ENCODE measurements at places on chromosomes 2 and 18.

DNA sequence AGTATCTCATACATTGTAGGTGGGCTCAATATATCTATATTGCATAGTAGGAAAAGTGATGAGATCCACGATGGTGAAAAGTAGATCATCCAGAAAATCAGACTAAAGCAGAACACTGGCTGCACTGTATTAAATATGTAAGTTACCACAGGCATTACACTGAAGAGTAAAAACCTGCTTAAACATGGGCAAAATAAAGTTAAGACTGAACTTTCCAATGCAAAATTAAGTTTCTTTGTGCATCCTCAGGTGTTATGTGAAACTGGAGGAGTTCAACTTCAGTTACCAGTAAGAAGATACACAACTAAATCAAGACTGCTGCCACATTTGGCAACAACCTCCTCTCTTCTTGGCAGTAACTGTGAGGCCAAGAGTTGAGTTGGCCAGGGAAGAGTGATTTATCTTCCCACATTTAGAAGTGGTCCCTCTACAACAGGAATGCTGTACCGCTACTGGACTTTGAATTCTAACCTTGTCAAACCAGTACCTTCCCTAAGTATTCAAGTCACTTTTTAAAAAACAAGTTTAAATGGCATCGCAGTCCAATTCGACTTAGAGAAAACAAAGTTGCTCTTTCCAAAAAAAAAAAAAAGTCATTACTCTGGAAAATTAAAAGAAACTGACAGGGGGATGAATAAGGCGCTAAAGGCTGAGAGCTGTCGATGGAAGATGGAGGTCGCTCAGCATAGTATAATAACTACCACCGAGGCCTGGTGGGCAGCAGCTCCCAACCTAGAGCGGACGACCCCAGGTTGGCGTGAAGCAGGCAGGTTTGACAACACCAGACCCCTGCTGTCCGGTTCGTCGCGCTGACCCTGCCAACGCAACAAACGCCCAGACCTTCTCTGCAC lies 1.1 kb downstream of the MAP4K3 start:
- peak; percentile 5 for DNase-seq

- no peak for DNase-seq
Measured at GRCh38 chr2:160581035-160581434, 87.4 kb upstream of the RBMS1 start.

- peak; percentile 7 for DNase-seq
Measured at GRCh38 chr2:103464831-103465230, 703.0 kb downstream of the TMEM182 start.

DNA sequence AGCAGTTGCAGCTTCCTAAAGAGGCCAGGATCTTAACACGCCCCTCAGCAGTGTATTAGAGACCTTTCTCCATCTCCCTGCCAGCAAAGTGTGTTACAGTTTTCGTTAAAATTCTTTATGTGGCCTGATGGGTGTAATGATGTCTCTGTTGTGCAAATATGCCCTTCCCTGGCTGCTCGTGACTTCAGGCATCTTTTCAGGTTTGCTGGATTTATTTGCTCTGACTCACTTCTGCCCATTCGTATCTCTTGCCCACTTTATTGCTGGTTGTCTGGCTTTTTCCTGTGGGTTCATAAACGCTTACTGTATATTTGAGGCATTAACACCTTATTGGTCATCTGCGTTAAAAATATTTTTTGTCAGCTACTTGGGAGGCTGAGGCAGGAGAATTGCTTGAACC lies 134.5 kb downstream of the ASB1 start:
- no peak for DNase-seq

DNA sequence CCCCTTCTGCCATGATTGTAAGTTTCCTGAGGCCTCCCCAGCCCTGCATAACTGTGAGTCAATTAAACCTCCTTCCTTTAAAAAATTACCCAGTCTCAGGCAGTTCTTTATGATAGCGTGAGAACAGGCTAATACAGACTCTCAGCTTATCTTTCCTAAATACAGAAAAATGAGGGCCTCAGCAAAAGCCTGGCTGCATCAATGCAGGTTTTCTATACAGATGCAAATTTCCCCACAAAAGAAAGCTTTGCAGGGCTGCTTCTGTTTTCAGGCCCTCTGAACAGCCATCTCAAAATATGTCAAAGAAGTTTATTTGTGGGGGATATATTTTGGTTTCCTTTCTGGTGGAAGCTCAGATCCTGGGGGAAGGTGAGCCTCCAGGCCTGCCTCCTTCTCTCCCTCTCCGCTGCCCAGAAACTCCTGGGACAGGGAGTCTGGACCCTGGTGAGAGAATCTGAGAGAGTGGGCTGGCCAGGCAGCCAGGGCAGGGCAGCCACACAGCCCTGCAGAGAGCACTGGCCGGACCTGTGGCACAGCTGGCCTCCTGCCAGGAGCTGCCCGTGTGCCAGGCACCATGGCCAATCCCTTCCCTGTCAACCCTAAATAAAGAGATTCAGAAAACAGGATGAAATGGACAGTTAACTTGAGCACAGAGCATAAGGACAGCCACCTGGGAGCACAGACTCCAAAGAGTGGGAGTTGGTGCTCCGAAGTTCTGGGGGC lies 21.6 kb upstream of the AGXT start:
- DNase-seq = no peak

GRCh38 chr18:8303151-8303755 lies 306.0 kb upstream of the RAB12 start:
- no peak for DNase-seq

GRCh38 chr2:7915302-7916091 lies 766.4 kb upstream of the ID2 start:
- DNase-seq = no peak

- no peak for DNase-seq
Measured at GRCh38 chr18:47143899-47144485, 6.3 kb downstream of the HDHD2 start.

DNA sequence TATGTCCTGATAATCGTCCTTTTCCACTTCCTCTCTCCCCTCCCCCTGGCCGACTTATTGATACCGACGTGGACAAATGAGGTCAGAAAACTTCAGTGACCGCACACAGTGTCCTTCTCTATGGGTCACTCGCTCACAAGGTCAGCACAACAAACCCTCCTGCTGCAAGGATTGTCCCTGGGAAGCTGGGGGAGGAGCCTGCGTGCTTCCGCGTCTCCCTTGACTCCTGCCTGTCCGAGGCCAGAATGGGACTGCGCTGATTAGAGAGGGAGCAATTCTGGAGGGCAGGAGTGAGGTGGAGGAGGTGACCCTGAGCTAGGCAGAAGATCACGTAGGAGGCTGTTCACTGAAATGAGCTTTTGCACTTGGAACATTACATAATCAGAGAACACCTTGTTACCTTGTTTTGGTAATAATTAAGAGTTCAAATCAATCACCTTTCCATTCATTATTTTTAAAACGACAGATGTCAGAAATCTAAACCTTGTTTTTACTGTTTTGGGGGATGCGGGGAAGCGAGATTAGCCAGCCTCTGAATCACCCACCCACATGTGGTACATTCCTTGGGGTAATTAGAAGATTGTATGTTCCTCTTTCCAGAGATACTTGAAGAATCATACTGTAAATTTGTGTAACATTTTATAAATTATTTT lies 70.6 kb downstream of the CTAGE1 start:
- peak; percentile 76 for DNase-seq

DNA sequence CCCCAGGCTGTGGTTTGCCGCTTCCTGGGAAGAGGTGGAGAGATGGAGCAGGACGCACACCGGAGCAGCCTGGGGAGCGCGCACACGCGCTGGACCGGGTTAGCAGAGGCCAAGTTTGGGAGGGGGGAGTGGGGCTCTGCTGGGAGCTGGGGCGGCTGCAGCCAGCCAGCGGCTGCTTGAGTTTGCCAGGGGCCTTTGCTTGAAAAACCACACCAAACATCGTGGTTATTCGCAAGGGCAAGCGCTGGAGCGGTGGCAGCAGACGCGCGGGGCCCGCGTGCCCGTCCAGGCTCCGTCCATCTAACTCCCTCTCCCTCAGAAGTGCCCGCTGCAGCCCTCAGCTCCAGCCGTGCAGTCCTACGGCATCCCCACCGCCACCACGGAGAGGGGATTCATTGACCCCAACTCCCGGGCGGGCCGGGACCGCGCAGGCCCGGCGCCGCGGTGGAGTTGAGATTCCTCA lies 4.6 kb downstream of the PTGR3 start:
- no peak for DNase-seq

- DNase-seq = no peak
Measured at GRCh38 chr2:127226520-127227263, 6.6 kb upstream of the CYP27C1 start.

DNA sequence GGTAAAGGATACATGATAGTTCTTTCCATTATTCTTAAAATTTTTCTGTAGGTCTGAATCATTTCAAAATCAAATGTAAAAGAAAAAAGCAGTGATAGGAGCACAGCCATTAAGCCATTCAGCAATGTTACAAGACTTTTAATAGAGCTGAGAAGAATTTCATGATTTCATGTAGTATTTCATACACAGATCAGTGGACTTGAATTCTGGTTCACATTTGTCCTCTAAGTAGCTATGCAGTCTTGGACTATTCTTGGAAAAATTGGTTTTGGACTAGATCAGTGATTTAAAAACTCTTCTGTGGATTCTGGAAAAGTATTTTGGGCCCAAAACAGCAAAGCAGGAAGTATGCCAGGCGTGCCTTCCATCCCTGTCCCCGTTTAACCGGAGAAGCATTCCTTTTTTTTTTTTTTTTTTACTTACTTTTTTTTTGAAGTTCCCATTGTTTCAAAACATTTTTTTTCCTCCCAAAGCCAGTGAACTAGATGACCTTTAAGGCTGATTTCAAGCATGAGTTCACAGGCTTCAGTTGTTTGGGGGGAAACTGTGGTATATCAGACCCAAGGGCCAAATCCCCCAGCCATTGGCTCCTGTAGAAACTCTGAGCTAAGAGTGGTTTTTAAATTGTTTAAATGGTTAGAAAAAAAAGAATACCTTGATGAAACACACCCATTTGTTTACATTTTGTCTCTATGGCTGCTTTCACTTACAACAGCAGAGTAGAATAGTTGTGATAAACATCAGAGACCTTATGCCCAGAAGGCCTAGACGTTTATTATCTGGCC lies 17.5 kb upstream of the POLI start:
- DNase-seq = no peak

DNA sequence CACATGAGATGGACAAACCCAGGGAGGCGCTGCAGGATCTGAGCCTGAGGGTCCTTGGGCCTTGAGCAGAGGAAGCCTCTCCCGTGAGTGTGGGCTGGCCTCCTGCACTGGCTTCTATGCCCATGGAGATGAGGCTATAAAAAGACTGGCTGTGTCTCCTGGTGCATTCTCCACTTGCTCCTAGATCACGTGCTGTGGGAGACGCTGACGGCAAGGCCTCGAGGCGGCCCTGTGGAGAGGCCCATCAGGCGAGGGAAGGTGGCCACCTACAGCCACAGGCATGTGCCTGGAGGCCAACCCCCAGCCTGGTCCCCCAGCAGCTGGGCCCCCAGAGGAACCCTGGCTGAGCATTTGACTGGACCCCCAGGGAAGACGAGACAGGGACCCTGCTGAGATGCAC lies 198.9 kb downstream of the TWIST2 start:
- DNase-seq = no peak

GRCh38 chr18:14942275-14942674 lies 194.3 kb downstream of the ANKRD30B start:
- no peak for DNase-seq

DNA sequence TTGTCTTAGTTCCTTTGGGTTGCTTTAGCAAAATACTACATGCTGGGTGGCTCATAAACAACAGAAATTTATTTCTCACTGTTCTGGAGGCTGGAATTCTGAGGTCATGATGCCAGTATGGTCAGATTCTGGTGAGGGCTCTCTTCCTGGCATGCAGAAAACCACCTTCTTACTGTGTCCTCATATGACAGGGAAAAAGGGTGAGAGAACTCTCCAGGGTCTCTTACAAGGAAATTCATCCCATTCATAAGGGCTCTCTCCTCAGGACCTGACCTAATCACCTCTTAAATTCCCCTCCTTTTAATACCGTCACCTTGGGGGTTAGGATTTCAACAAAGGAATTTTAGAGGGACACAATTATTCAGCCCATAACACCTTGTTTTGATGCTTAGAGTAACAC lies 243.1 kb upstream of the TNP1 start:
- DNase-seq = no peak

- DNase-seq = no peak
Measured at GRCh38 chr2:9806298-9806610, 37.0 kb upstream of the TAF1B start.

DNA sequence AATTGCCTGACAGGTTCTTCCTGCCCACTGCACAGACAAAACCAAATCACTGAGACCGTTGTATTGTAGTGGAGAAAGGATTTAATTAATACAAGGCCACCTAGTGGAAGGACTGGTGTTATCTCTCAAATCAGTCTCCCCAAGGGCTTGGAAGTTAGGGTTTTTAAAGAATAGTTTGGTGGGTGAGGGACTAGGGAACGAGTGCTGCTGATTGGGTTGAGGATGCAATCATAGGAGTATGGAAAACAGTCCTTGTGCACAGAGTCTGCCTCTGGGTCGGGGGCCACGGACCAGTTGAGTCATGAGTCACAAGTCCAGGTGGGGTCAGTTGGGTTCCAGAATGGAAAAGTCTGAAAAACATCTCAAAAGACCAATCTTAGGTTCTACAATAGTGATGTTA lies 89.1 kb downstream of the B3GNT2 start:
- DNase-seq = no peak

- no peak for DNase-seq
Measured at GRCh38 chr2:144678736-144679135, 158.8 kb upstream of the ZEB2 start.

DNA sequence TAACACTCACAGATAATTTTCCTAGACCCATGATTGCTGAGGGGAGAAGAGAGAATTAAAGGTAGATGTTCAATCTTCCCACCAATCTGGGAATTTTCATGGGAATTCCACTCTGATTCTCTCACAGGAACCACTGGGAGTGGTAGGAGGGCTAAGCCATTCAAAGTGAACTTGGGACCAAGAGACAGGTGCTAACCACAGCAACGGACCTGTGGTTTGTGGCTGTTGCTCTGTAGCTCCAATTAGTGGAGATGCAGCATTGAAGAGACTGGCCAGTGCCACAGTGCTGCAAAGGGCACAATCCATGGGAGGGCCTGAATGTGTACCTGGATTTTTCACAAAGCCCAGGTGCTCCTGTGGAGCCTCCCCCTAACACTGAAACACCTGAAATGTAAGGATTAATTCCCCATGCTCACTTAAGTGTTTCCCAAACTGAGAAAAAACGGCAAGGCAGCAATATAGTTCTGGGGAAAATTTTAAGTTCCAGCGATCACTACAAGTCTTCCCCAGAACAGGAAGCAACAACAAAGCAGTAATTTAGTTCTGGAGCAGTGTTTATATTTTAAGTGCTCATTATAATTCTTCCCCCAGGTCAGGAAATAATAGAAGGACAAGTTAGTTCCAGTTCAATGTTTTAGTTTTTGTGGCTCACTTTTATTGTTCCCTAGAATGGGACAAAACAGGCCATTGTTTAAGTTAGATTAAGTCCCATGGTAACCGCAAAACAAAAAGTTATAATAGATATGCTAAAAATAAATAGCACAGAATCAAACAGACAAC lies 1045.8 kb downstream of the CNTNAP5 start:
- no peak for DNase-seq

- DNase-seq = no peak
Measured at GRCh38 chr2:105220604-105221003, 20.9 kb upstream of the GPR45 start.

DNA sequence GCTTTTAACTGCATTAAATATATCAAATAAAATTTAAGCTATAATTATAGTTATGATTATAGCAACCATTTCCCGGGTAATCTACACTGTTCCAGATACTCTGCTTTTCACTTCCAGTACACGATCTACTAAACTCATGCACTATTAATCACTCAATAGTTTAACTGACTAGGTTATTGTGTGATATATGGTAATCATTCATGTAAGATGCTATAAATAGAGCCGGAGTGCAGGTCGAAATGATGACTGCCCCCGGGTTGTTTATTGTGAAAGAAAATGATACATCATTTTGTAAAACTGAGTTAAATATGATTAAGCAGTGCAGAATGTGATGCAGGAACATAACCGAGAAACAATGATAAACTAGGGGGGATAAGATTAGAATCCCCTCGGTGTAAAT lies 434.6 kb upstream of the DSEL start:
- DNase-seq = no peak
